ENCODE measurements at places on chromosomes 1 and 21.
A peak's percentile ranks its signal among the peaks of the same experiment; 100 is the strongest.

DNA sequence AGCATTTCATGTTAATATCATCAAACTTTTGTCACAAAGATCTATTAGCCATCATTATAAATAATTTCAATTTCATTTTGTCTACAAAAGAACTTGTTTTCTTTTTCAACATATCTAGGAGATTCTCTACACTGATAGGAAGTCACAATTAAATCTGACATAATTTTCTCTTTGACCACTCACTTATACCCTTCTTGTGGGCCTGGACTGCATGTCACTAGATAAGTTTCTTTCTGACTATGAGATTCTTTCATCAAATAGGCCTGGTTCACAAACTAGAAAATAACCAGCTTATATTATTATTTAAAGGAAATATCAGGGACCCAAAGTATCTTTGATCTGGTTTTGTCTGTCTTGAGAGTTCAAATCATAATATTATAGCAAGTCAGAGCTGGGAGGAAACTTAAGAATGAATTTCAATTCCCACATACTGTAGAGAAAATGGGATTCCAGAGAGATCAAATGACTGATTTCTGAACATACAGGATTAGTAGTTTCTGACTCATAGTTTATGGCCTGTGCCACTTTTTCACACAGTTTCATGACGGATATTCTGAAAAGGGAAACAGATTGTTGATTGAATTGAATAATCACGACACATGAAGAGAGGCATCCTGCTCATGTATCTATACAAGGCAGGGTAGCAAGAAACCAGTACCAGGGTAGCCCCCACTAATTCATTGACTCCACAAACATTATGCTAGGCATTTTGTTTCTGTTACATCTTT, 355.8 kb downstream of the GPATCH2 start:
- DNase-seq: no peak

DNA sequence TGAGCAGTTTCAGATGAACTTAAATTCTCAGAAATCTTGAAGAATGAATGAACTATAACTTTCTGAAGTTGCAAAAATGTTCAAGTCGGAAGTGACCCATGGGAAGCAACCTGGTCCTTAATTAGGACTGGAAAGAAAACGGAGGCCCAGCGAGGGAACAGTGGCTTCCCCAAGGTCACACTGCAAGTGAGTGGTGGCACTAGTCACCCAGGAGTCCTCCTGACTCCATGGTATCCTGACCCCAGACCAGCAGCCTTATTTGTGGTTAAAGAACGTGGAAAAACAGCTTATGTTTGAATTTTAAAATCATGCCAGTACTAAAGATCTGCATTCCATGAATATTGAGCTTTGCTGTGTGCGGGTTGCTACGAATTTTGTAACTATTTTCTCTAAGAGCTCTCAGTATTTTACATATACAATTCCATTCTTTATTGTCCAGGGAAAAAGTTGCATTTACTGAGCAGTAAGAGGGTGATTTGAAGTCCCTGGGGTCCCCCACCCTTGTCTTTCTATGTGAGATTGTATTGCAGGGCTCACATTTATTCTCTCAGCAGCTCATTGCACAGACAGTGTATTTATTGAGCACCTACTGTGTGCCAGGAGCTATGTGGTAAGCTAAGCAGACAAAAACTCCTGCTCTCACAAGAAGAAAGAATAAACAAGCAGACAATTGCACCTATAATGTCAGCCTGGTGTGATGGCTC, 61.6 kb upstream of the ATP5PO start:
- DNase-seq: no peak

GRCh38 chr1:1631782-1632420, at the start of gene MMP23B:
TSS of gene MMP23B (plus strand) at chr1:1632173. CDS start at chr1:1632219, 46 bp downstream.
- DNase-seq: no peak

DNA sequence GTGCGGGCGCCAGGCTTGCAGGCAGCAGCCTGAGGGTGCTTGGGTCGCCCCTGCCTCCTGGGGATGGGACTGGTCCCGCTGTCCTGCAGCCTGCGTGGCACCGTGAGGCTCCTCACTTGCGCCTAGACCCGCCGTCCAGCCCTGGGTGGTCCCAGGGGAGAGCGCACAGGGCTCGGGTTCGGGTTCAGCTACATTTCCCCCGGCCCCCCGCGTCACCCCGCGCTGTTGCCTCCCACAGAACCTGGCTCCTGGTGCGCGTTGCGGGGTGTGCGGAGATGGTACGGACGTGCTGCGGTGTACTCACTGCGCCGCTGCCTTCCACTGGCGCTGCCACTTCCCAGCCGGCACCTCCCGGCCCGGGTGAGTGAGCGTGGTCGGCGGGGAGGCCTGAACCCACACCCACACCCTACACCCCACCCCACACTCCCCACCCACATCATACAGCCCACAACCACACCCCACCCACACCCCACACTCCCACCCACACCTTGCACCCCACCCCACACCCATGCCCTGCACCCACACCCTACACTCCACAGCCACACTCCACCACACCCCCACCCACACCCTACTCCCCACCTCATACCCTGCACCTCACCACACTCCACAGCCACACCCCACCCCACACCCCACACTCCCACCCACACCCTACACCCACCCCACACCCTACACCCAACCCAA, 6.2 kb upstream of the PFKL start:
- no peak for DNase-seq

- no peak for DNase-seq
These were observed 18.0 kb upstream of the PIK3CD start for GRCh38 chr1:9633493-9633892.

GRCh38 chr1:155379180-155379579, 58.5 kb downstream of the RUSC1 start:
- no peak for DNase-seq

- peak; percentile 43 for DNase-seq
These were observed 479 bp upstream of the ACADM start for GRCh38 chr1:75723989-75724471.

DNA sequence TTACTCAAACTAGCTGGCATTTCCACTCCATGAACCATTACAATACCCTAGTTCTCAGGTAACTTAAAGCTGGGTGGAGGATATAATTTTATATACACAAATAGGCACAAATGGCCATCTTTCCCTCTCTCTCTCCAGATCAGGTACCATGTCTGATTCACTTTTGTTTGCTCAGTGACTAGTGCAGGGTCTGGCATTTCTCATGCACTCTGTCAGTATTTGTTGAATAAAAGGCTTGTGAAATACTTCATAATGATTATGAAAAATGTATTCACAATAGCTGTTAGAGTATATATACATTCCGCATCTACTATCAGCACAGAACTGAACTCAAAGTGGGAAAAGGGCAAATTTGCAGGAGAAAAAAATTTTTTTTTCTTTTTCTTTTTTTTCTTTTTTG, 510.2 kb upstream of the USP24 start:
- no peak for DNase-seq

DNA sequence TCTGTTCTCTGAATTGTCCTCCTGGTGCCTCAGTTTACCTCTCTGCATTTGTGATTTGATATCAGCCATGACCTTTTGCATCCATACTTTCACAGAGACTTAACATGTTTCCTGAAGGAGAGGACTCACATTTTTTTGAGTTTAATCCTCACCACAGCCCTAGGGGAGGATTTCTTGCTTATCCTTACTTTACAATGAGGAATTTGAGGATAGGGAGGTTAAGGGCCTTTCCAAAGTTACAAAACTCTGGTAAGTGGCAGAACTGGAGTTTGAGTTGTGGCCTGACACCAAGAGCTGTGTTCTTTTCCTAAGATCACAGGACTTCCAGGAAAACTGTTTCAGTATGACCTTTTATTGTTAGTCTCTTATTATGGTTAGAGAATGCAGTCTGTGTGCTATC, 34.2 kb downstream of the TNFRSF8 start:
- DNase-seq: no peak

DNA sequence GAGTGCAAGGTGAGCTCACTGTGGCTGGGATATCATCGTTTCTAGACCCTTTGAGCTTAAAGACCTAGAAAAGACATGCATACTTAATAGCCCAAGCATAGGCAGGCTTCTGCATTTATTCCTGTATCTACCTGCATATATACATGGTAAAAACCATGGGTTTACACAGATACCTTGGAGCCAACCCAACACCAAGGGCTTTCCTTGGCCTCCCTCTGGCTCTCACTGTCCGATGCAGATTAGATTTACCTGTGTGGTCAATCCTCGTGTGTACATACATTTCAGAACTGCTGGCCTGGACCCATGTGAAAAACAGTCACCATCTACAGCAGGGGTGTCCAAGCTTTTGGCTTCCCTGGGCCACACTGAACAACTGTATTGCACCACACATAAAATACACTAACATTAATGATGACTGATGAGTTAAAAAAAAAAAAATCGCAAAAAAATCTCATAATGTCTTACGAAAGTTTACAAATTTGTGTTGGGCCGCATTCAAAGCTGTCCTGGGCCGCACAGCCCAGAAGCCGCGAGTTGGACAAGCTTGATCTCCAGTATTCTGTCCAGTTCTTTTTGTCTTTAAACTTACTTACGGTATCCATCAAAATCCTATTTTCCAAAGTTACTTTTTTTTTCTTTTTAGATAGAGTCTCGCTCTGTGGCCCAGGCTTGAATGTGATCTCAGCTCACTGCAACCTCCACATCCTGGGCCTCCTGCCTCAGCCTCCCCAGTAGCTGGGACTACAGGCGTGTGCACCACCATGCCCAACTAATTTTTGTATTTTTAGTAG, 43.5 kb downstream of the WDR4 start:
- no peak for DNase-seq

- DNase-seq: no peak
These were observed 37.5 kb upstream of the RD3 start for GRCh38 chr1:211529453-211529852.

DNA sequence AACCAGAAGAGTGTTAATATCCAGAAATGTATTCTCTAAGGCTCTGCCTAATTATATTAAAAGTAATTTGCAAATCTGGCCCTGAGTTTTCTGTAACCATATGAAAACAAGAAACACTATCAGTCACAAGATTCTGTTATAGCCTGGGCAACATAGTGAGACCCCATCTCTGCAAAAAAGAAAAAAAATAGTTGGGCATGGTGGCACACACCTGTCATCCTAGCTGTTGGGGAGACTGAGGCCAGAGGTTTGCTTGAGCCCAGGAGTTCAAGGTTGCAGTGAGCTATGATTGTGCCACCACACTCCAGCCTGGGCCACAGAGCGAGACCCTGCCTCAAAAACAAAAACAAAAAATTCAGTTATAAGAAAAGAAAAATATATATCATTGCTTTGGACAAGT, 25.6 kb downstream of the C1orf21 start:
- no peak for DNase-seq

DNA sequence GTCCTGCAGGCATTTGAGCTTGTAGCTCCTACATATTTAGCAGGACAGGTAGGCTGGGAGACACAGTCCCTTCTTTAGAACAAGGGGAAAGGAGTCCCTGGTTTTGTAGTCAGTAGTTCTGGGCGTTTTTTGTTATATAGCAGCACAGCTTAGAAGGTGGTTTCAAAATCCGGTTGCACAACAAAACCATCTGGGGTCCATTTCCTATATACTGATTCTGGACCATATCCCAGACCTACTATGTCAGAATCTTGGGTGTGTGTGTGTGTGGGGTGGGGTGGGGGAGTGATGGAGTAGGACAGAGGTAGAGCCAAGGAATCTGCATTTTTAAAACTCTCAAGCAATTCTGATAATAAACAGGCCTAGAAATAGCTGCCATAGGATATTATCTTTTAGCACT, 21.6 kb downstream of the METTL13 start:
- no peak for DNase-seq

- DNase-seq: no peak
These were observed 19.8 kb downstream of the CACHD1 start for GRCh38 chr1:64489707-64490106.

DNA sequence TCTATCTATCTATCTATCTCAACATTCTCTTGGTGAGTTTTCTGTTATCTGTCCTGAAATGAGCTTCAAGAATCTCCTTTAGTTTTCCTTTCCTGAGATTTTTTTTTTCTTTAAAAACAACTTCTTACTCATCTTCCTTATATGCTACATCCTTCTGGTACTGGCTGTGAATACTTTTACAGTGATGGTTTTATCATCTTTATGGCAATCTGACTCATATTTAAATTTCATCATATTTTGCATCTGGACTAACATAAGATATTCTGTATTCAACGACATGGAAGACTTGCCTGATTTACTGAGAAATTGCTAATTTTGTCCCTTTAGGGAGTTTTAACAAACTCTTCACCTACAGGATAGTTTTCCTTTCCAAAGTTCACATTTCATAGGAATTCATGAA, 33.0 kb downstream of the PDE4B start:
- no peak for DNase-seq

DNA sequence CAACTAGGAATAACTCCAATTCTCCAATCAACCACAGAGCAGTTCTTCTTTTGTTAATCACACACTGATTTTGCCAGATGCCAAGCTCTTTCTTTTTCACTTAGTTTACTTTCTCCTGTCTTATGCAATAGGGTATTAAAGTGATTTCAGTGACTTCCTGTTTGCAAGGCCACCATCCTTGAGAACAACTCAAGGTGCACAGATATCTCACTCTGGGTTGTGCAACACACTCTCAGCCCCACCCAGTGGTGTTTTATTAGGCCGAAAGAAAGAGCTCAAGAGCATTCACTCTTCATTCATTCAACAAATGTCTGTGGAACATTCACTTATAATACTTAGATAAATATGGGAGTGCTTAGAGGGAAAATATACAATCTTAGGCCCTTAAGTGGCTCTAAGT, 352.5 kb downstream of the ZNF326 start:
- no peak for DNase-seq

GRCh38 chr21:35438643-35439404, 389.7 kb upstream of the RUNX1 start:
- DNase-seq: peak; percentile 65

- DNase-seq: no peak
These were observed 24.6 kb downstream of the WNT3A start for GRCh38 chr1:228031276-228031995.

DNA sequence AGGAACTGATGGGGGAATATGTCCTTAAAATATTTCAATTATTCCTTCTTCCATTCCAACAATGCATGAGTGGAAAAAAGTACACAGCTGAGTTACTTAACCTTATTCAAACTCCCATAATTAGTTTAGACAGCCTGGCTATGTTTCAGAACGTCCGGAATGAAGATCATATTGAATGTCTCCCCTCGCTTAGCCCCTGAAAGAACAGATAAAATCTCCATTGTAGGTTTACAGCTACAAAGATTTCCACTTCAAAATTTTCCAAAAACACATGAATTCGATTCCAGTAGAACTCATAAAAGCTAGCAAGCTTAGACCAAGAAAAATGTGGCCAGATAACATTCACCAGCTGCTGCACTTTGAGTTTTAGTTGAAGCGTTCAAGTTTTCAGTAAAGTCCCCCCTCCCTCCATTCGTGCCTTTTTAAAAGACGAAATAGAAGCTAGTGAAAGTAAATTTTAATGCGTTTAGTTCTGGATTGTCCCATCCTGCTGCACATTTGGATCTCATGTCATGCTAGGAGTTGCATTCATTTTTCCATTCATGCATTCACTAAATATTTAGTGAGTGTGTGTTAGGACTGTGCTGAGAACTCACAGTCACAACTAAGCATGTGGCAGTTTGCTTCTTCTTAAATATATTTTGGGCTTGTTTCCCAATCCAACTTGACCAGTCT, 29.4 kb upstream of the SSX2IP start:
- no peak for DNase-seq

- DNase-seq: no peak
These were observed 8.5 kb upstream of the DNAH14 start for GRCh38 chr1:224920930-224921329.
